ENCODE measurements at places on chromosomes 16 and 17. TPM values are rescaled to one million over a fixed set of nuclear protein-coding genes. Genes with fewer than 3 reads are reported as not detected.

TMEM132E gene
- not detected for total RNA-seq

UNC45B gene
- 1.5 TPM for total RNA-seq

C16orf92 gene
- not detected for total RNA-seq

BAIAP3 gene
- total RNA-seq = 6.7 TPM

KLHL10 gene
- not detected for total RNA-seq

TMC8 gene
- total RNA-seq = 19.8 TPM

DNA sequence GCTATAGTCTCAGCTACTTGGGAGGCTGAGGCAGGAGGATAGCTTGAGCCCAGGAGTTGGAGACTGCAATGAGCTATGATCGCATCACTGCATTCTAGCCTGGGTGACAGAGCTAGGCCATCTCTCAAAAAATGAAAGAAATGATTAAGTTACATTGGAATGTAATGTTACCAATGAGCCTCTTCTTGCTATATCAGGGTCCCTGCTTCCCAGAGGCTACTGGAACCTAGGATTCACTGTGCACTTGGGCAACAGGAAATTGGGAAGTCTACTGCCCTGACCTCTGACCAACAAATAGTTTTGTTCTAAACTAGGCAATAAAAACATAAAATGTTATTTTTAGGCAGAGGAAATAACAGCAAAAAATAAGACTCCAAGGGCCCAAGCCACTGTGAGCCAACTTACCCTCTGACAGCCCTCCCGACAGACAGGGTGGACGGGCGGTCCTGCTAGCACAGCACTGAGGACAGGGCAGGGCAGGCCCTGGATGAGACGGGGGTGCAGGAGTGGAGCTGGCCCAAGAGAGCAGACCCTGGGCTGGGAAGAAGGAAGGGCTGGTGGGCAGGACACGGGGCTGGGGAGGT is 27.5 kb downstream of the NSMCE1 start:
- peak; percentile 21 for DNase-seq

- DNase-seq = no peak
Observed at GRCh38 chr16:54447576-54448440, 161.2 kb upstream of the IRX3 start.

DNA sequence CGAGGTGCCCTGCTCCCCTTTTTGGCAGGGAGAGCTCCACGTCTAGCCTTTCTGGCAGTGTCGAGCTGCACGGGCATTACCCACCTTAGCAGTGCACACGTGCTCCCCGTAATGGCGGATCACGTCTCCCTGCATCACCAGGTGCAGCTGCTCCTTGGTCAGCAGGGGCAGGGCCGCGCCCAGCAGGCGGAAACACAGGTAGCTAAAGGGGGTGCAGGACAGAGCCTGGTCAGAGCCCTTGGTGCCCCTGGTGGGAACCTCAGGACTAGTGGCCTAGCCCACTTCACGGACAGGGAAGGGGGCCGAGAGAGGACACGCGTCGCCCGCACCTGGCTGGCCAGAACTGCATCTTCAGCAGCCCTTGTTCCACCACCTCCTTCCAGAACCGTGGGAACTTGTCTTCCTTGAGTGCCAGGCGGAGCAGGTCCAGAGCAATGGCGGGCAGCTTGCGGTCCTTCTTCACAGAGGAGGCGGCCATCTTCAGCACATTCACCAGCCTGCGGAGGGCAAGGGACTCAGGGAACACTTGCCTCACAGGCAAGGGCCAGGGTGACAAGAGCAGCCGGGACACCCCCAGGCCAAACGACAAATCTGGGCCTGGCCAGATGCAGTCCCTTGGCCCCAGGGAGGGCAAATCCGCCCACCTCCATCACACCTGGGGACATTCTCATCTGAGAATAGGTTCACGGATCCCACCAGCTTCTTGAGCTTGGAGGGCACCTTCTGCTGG is 3.2 kb downstream of the MYBBP1A start:
- DNase-seq = no peak

- DNase-seq = no peak
Observed at GRCh38 chr16:27464626-27465482, 62.9 kb downstream of the IL21R start.

- no peak for DNase-seq
Observed at GRCh38 chr16:69005641-69006355, 99.7 kb upstream of the HAS3 start.

DNA sequence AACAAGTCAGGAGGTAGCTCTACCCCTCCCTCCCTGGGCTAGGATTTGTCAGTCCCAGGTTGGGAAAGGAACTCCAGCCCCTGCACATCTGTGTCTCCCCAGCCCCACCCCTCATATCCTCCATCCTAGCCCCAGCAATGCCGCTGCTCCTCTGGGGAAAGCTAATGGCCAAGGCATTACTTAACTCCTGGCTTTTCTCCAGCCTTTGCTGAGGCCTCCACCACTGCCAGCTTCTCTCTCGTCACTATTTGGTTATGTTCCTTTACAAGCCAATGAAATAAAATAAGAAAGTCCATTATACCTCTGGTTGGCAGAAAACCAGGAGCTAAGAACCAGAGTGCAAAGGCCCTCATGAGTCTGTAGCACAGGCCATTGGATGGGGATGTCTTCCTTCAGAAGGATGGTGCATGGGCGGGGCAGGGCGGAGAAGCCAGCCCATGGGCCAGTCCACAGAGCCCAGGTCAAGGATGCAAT is 171.0 kb downstream of the CCDC182 start:
- DNase-seq = peak; percentile 73

- peak; percentile 1 for DNase-seq
Observed at GRCh38 chr17:83185023-83186002, 105.9 kb downstream of the METRNL start.

GRCh38 chr16:9929313-9929712 is 252.9 kb downstream of the GRIN2A start:
- no peak for DNase-seq

- DNase-seq = no peak
Observed at GRCh38 chr16:35102780-35103403, 1643.5 kb downstream of the TP53TG3F start.

DNA sequence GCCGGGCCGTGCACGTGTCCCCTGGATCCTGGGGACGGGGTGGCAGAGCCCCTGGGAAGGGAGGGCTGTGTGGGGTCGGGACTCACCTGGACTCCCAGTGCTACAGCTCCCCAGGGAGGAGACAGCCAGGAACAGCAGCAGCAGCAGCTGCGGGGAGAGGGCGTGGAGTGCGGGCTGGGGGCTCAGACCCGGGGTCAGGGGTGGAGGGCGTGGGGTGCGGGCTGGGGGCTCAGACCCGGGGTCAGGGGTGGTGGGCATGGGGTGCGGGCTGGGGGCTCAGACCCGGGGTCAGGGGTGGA is 20.7 kb downstream of the TPSD1 start:
- DNase-seq = no peak

GRCh38 chr16:58515125-58515870 is at the start of gene SETD6:
Gene SETD6, plus strand, starts transcription at chr16:58515517. Its CDS starts 21 bp downstream, at chr16:58515538.
- DNase-seq = peak; percentile 96
